CD4-positive, CD25-positive, alpha-beta regulatory T cell (primary cell): ENCODE measurements at places on chromosomes 11 and 22. TPM values are rescaled to one million over a fixed set of nuclear protein-coding genes. Genes with fewer than 3 reads are reported as not detected.

DNA sequence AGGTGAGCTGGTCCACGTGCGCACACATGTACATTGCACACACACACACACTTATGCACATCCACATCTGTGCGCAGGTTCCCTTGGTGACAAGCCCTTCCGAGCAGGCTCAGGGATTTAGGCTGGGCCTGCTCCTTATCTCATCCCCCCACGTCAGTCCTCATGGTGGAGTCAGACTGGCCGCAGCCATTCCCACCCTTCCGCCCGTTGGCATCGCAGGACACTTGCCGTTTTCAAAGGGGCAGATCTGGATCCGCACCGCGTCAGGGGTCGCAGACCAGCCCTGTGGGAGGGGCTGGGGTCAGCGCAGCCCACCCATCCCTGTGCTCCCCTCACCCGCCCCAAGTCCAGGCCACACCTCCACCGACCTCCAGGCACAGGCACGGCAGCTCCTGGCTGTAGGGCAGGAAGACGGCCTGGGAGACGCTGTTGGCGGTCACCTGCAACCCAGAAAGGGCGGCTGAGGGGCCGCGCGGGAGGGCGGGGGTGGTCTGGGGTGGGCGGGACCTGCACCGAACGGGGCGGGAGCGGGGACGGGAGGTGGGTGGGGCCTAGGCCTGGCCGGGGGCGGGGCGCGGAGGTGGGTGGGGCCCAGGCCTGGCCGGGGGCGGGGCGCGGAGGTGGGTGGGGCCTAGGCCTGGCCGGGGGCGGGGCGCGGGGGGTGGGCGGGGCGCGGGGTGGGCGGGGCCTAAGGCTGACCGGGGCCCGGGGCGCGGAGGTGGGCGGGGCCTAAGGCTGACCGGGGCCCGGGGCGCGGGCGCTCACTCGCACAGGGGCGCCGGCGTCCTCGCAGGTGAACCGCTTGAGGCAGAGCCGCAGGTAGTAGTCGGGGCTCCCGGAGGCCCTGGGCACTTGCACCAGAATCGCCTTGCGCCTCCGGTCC lies 13.3 kb downstream of the IL17REL start:
- DNase-seq, result no peak

GRCh38 chr11:134574425-134574824 lies 162.4 kb upstream of the B3GAT1 start:
- no peak for DNase-seq

The ARHGAP8 gene
- total RNA-seq, result 2.6 TPM

The IFITM10 gene
- total RNA-seq, result 2.4 TPM

The SIDT2 gene
- 129 TPM for total RNA-seq

The PIH1D2 gene
- 0.47 TPM for total RNA-seq

- DNase-seq, result no peak
These were observed 92.7 kb downstream of the MSANTD4 start for GRCh38 chr11:105929084-105929955.

The MYBPC3 gene
- total RNA-seq, result not detected

DNA sequence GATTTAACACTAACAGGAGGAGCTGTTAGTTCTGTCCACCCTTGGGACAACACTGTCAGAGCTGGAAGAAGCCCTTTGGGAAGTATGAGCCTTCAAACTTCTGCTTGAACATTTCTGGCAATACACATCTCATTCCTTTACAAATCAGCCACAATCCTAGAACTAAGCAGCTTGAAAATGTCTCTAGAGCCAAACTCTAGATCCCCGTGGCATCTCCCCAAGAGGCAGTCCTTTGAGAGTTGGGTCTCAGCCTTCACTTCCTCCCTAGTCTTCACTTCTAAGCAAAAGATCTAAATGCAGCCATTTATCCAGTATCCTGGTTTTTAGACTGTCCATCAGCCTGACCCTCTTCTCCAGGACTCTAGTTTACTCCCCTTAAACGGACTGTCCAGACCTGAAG lies 26.9 kb downstream of the ARFGAP2 start:
- DNase-seq, result no peak

GRCh38 chr11:65121447-65121864 lies 478 bp downstream of the FAU start:
- DNase-seq, result peak; percentile 50

- no peak for DNase-seq
These were observed 1.0 kb downstream of the FJX1 start for GRCh38 chr11:35619116-35619854.

The KIF18A gene
- total RNA-seq, result 10.6 TPM

The TCN1 gene
- 1.0 TPM for total RNA-seq

GRCh38 chr11:118939404-118939915 lies 13.7 kb upstream of the BCL9L start:
- no peak for DNase-seq

DNA sequence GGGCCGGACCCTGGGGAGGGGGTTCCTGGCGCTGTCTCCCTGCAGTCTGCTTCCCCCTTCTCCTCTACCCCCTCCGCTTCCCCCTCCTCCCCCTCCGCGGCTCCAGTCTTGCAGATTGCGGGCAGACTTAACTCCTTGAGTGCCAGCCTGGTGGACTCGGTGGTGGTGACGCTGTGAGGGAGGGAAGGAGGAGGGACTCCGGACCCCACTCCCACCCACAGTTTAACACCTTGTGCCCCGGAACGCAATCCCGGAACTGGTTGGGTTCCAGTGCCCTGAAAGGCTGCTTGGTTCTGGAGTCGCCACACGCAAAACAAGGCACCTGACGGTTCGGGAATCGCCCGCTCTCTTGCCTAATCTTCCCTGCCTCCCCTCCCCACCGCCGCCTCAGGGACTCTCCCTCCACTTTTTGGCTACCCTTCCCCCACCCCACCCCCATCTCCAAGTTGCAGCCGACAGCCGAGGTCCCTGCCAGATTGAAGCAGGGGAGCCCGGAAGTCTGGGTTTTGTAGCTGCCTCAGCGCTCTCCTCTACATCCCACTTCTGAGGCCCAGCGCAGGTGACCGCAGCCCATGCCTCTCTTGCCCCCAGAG lies 3.9 kb upstream of the BCL9L start:
- DNase-seq, result peak; percentile 90
